Activated B cell treated with CpG ODN at 0.5 μM for 24 hours (primary cell): ENCODE measurements at places on chromosomes 5 and 9. TPM values are rescaled to one million over a fixed set of nuclear protein-coding genes. Genes with fewer than 3 reads are reported as not detected.

DNA sequence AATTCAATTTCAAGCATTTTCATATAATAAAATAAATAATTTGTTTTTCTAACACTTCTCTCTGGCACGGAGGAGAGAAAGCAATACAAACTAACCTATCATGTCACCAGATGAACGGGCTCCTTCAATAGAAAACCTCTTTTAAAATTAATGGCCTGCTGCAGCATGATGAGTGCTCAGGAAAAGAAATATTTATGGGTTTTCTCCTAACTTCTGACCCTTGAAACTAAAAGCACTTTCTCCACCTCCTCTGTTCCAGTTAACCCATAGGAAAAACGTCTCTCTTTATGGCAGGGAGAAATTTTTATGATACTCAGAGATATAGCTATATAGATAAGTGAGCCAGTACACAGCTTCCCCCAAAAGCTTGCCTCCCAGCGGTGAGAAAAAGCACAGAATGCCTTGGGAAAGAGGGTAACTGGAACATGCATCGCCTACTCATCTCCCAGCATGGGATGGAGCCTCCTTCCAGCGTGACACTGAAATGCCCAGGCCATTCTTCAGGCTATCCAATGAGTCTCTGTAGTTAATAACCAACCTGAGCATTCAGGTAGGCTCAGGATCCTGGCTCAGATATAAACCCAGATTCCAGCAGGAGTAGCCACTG, 963.0 kb upstream of the DMAC1 start:
- H3K4me3 ChIP-seq, result no peak overlapping the region
- H3K4me1 ChIP-seq, result peaks cover 14% of the 10 kb centered on the region
- no peaks in the 10 kb centered on the region for H3K36me3 ChIP-seq
- no peak for DNase-seq
- no peak overlapping the region for H3K27ac ChIP-seq

Gene PCDHA1
- total RNA-seq, result not detected in 2 replicates

DNA sequence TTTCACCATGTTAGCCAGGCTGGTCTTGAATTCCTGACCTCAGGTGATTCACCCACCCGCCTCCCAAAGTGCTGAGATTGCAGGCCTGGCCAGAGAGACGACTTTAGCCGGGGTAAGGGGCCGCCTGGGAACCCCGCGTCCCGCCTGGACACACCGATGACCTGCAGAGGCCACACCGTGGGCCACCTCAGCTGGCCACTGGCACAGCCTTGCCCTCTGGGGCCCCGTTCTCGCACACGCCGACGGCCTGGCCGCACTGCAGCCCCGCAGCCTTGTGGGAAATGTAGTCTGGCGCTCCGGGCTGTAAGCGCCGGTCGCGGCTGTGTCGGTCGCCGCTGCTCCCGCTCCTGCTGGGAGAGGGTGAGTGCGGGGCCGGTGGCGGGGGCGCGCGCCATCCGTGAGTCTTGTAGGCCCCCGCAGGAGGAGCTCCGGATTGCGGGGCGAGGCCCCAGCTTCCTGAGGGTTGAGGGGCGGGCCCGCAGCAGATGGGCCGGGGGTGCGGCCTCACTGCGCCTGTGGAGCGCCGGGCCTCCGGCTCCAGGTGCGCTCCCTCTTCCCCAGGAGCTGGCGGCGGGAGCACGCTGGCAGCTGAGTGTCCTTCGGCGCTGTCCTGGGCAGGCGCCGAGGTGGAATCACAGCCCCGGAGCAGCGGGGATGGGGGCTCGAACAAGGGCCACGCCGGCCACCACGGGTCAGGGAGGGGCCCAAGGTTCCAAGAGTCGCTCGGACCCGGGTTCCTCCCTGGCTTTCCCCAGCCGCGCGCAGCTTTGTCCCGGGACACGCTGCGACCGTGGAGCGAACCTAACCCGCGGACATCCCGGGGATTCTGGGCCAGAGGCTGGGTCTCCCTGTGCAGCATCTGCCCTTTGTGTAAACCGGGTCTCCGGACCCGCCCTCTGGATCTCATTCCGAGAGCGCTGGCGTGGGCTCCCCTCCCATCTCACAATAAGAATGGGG, at the start of gene ZFP2:
Gene ZFP2, plus strand, starts transcription at position 299 of the 957 bp plus-strand sequence. CDS start 35,401 bp downstream, outside the sequence.
- no peaks in the 10 kb centered on the region for H3K27me3 ChIP-seq
- H3K4me3 ChIP-seq, result peak within 1 kb of the TSS; percentile 82
- peak; percentile 41 for DNase-seq
- no peak within 1 kb of the TSS for H3K27ac ChIP-seq
- peaks cover 12% of the 10 kb centered on the region for H3K4me1 ChIP-seq

- H3K4me3 ChIP-seq, result peak overlapping the region; percentile 94
- peaks cover 63% of the 10 kb centered on the region for H3K4me1 ChIP-seq
- H3K36me3 ChIP-seq, result peaks cover 35% of the 10 kb centered on the region
- DNase-seq, result no peak
- no peaks in the 10 kb centered on the region for H3K27me3 ChIP-seq
Measured at GRCh38 chr5:17216974-17217492, 398 bp upstream of the BASP1 start.

GRCh38 chr5:113606298-113607134, 93.0 kb downstream of the YTHDC2 start:
- no peak overlapping the region for H3K27ac ChIP-seq
- peaks cover 30% of the 10 kb centered on the region for H3K27me3 ChIP-seq
- no peaks in the 10 kb centered on the region for H3K36me3 ChIP-seq
- H3K4me1 ChIP-seq, result no peaks in the 10 kb centered on the region
- H3K4me3 ChIP-seq, result no peak overlapping the region

Gene ANXA2R
- total RNA-seq, result 6.7 and 7.9 TPM in 2 replicates

DNA sequence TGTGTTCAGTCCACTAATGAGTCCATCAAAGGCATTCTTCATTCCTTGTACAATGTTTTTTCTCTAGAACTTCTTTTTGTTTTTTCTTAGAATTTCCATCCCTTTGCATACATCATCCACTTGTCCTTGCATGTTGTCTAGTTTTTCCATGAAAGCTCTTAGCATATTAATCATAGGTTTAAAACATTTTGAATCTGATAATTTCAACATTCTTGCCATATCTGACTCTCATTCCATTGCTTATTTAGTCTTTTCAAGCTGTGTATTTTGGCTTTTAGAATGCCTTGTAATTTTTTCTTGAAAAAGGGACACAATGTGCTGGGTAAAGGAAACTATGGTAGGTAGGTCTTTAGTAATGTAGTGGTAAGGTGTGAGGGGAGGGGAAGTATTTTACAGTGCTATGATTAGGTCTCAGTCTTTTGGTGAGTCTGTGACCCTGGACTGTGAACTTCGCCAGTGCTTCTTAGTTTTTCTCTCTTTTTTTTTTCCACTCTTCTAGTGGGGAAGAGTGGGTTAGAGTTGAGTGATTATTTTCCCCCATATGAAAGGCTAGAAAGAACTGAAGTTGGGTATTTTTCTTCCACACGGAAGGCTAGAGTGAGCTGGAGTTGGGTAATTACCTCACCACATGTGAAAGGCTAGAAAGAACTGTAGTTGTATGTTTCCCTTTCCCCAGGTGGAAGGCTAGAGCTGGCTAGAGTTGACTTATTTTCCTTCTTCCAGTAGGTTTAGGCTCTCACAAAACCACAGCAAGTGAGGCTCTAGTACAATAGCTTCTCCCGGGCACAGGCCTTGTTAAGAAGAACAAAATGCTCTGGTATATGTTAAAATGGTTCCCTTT, 172.1 kb downstream of the SNX18 start:
- no peak overlapping the region for H3K4me3 ChIP-seq
- H3K36me3 ChIP-seq, result no peaks in the 10 kb centered on the region
- H3K27ac ChIP-seq, result no peak overlapping the region
- peaks cover 43% of the 10 kb centered on the region for H3K4me1 ChIP-seq
- DNase-seq, result no peak
- H3K27me3 ChIP-seq, result no peaks in the 10 kb centered on the region

Gene CDKN2B
- 0.32 and 0.38 TPM in 2 replicates for total RNA-seq

DNA sequence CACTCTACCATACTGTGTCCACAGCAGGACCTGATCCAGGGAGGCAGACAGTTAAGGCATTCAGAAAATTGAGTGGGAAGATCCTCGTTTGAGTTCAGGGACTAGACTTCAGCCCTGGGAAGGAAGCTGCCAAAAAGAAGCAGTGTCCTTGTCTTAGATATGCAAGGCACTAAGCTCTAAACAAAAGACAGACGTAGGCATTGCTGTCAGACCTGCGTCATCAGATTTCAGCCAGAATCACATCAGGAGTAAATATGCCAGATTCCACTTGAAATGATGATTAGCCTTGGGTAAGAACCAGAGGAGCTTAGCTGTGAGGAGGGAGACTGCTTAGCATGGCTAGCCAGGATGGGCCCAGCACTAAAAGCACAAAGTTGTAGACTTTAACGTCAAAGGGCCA, 56.7 kb downstream of the MAMDC2 start:
- H3K27ac ChIP-seq, result no peak overlapping the region
- no peaks in the 10 kb centered on the region for H3K36me3 ChIP-seq
- peaks cover 2% of the 10 kb centered on the region for H3K27me3 ChIP-seq
- no peak overlapping the region for H3K4me3 ChIP-seq
- no peak for DNase-seq

Gene SNCAIP
- total RNA-seq, result not detected in 2 replicates

DNA sequence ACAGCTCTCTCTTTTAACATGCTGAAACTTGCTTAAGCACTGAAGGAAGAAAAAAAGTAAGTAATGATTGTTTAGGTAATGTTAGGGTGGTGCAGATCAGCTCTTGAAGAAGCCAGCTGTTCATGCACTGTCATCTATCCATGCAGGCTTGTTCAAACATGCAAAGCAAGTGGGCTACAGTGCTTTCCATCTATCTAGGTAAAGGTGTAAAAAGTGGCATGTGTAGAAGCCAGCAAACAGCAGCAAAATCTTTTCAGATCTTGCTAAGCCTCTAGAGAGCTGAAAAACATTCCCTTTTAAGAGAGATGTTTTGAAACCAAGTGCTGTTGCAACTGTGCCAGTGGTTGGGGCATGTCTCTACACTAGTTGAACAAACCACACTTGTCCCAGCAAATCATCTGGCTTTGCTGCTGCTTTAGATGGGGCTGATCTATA, 214.4 kb downstream of the EFNA5 start:
- no peak for DNase-seq
- no peaks in the 10 kb centered on the region for H3K36me3 ChIP-seq
- no peak overlapping the region for H3K4me3 ChIP-seq
- no peaks in the 10 kb centered on the region for H3K4me1 ChIP-seq
- H3K27me3 ChIP-seq, result peaks cover 3% of the 10 kb centered on the region
- H3K27ac ChIP-seq, result no peak overlapping the region

Gene RASGRF2
- 0.22 and 0.64 TPM in 2 replicates for total RNA-seq

DNA sequence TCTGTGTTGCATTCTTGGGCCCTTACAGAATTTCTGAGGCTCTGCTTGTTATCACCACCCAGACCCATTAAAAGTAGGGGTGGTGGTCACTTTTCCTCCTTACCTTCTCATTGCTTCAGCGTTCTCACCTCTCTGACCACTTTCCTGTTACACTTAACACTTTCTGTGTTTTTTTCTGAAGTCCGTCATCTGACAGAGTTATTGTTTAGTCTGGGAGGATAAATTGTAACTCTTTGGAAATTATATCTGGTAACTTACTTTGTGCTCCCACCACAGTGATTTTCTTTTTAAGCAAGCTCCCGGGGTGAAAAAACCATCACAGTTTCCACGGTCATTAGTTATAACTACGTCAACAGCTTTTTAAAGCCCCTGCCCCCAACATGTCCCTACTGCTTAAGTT, 211.2 kb upstream of the OTULINL start:
- H3K27me3 ChIP-seq, result no peaks in the 10 kb centered on the region
- DNase-seq, result no peak
- H3K4me1 ChIP-seq, result peaks cover 23% of the 10 kb centered on the region
- peaks cover 94% of the 10 kb centered on the region for H3K36me3 ChIP-seq
